Activated naive CD4-positive, alpha-beta T cell treated with anti-CD3 and anti-CD28 coated beads for 36 hours (primary cell): ENCODE measurements at places on chromosomes 1 and 21.

DNA sequence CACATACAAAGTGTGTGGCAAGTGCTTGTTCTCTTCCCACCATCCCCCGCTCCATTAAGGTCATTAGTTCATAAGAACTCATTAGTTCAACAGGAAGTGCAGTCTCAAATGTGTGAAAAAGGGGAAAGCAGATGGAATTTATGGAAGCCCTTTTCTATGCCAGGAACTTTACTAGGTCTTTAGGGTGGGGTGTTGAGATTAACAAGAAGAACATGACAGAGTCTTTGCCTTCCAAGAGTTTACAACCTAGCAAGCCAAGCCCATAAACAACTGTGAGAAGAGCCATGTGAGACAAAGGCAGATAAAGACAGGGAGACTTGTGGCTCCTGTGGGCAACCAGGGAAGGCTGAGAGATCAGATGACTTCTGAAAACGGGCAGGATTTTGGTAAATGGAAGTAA lies 21.4 kb downstream of the PLEKHA6 start:
- DNase-seq: no peak

- DNase-seq: no peak
Observed at GRCh38 chr1:212106286-212106792, 70.8 kb downstream of the DTL start.

GRCh38 chr1:54559111-54559548 lies 11.1 kb downstream of the ACOT11 start:
- no peak for DNase-seq

- DNase-seq: peak; percentile 42
Observed at GRCh38 chr1:23527900-23528249, 3.2 kb downstream of the E2F2 start.

DNA sequence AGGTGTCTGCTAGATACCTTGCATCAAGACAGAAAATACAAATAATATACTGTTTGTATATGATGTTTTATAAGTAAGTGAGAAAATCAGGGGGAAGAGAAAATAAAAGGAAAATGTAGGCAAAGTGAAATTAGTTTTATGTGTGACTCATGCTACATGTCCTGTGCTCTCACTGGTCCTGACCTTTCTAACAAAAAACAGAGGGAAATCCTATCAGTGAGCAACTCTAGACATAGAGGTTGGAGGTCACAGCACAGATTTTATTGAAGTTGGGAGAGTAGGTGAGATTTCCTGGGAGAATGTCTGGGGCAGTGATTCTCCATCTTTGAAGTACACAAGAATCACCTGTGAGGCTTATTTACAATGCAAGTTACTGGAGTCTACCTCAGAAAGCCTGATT lies 9.5 kb downstream of the SCCPDH start:
- no peak for DNase-seq

DNA sequence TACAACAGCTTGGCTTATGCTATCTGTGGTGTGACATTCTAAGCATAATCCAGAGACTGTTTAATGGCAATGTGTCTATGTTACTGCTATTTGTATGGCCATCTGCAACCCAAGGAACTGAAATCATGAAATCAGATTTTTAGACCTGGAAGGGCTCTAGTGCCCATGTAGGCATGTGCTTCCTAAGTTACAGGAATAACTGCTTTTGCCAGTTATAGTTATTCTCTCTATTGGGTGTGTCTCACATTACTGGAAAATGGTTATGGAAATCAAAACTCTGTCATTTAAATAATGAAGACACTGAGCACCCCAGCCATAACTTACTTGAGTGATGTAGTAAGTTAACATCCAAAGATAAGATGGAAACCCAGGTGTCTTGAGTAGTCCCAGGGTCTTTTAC lies 12.6 kb upstream of the JUN start:
- DNase-seq: no peak

- no peak for DNase-seq
Observed at GRCh38 chr1:102588536-102588935, 519.8 kb downstream of the COL11A1 start.

DNA sequence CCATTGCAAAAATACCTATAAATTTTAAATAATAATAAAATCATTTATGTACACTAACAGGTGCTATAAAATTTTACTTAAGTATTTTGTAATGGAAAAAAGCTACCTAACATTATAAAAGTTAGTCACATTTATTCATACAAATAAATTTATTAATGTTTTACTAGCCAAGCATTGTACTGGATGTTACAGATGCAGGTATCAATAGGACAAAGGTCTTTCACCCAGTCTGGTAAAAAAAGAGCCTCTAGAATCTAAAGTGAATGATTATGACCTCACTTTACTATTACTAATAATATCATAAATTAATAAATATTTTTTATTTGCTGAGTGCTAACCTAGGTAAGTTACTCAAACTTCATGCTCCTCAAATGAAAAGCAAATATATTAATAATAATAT lies 170.6 kb downstream of the KCNT2 start:
- no peak for DNase-seq

DNA sequence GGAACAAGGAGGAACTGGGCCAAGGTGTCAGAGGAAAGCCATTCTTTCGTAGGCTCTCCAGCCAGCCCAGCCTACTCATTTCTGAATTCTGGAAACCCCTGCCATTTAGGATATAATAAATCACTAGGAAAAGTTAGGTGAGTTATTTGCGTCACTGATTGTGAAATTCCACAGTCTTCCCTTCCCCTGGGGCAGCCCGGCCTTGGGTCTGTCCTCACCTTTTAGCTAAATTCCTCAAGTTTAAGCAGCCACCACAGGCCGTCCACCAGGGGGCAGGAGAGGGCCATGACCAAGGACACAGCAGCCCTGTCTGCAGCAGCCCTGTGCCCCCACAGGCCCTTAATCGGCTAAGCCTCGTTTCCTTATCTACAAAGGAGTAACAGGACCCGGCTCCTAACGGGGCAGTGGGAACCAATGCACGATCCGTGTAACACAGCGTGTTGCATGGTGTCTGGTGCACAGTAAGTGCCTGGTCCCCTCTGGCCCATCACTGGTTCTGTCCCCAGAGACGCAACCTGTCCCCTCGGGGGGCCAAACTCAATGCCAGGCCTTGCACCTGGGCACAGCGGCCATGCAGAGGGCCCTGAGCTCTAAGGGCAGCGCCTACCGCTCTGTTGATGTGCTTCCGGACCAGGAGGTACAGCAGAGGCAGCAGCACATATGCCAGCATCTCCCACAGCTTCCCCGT lies 18.1 kb downstream of the GPR157 start:
- peak; percentile 92 for DNase-seq
